ENCODE measurements at places on chromosomes 6 and 20.

DNA sequence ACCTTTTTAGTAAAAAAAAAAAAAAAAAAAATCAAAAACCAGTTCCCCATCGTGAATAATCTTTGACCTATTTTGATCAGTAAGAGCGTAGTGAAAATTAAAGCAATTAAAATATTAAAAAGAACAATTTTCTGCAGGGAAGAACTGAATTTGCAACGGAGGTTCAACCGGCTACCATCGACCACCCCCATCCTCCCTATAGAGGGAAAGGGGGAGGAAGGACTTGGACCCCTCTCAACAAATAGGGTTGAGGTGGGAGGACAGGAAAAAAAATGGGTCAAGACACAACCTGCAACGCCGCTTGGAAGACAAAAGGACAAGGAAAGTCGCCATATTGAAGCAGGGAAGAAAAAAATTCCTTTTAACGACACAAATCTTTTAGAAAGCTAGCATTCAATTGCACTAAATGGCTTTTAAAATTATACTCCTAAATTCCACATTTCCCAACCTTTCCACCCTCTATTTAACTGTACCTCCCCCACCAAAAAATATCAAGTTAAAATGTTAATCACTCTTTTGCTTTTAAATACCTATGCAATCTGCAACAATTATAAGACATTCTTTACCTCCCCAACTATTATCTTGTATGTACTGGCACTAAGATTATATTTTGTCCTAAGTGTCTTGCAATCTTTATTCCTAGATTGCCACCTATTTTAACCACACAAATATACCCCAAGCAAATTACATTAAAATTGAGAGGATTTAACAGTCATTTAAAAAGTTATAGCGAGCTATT lies 1.7 kb downstream of the PPP1R10 start:
- peak; percentile 45 for DNase-seq

GRCh38 chr20:24501764-24502556 lies 32.5 kb downstream of the SYNDIG1 start:
- DNase-seq, result no peak

- DNase-seq, result no peak
Observed at GRCh38 chr6:5562277-5562676, 301.0 kb downstream of the FARS2 start.

- DNase-seq, result no peak
Observed at GRCh38 chr6:18389479-18389878, 2.3 kb downstream of the RNF144B start.

DNA sequence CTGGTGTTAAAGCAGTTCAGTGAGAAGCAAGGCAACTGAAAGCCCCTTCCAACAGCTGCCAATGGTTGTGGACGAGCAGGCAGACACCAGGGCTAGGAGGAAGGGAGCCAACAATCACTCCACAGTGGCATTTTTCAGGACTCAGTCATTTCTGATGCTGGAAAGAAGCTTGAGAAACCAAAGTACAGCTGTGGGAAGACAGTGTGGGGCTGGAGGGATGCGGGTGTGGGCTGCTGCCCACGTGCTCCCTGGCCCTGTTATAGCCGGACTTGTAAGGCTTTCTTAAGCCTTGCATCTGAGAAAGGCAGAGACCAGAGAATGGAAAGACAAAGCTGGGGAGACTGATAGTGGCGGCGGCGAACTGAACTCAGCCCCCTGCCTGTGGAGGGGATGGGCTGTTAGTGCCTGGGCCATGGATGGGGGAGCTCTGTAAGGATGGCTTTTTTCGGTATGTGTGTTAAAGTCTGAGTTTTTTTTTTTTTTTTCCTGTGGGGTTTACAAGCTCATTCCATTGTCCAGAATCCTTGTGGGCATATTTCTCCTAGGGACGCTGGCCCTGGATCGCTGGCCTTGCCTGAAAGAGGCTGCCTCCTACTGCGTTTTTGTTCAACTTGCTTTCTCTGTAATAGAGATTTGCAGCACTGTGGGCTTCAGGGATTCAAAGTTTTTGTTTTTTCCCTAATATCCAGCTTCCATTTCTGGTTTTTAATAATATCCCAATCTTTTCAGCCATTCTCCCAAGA lies 91.7 kb downstream of the GJA10 start:
- DNase-seq, result no peak

Measured in Calu3 (cell line).